ENCODE measurements at places on chromosomes 13 and 19. TPM values are rescaled to one million over a fixed set of nuclear protein-coding genes. Genes with fewer than 3 reads are reported as not detected.

Gene IGSF23
- polyA plus RNA-seq = not detected

Gene TEX26
- not detected for polyA plus RNA-seq

Gene RNASEH2B
- 36.3 TPM for polyA plus RNA-seq

Gene ABHD17A
- polyA plus RNA-seq = 99.7 TPM

Gene OR7A5
- polyA plus RNA-seq = not detected

Gene ZNF568
- 9.3 TPM for polyA plus RNA-seq

Gene SLAIN1
- polyA plus RNA-seq = 3.4 TPM

Gene DLL3
- not detected for polyA plus RNA-seq

Gene ERICH6B
- polyA plus RNA-seq = not detected

Gene MTIF3
- 51.1 TPM for polyA plus RNA-seq

Gene CLEC17A
- polyA plus RNA-seq = not detected

Gene OBI1
- 9.2 TPM for polyA plus RNA-seq

Gene B3GNT8
- 4.5 TPM for polyA plus RNA-seq

Gene PODNL1
- polyA plus RNA-seq = 2.4 TPM

Gene KIR2DL3
- polyA plus RNA-seq = not detected

Gene C19orf33
- 89.0 TPM for polyA plus RNA-seq

Gene THOP1
- 50.4 TPM for polyA plus RNA-seq

Gene CD320
- polyA plus RNA-seq = 52.1 TPM

Gene ZNF208
- polyA plus RNA-seq = 1.0 TPM

All from urinary bladder (tissue), 4 donors.